ENCODE measurements at places on chromosomes 2 and 18.
A peak's percentile ranks its signal among the peaks of the same experiment; 100 is the strongest.

DNA sequence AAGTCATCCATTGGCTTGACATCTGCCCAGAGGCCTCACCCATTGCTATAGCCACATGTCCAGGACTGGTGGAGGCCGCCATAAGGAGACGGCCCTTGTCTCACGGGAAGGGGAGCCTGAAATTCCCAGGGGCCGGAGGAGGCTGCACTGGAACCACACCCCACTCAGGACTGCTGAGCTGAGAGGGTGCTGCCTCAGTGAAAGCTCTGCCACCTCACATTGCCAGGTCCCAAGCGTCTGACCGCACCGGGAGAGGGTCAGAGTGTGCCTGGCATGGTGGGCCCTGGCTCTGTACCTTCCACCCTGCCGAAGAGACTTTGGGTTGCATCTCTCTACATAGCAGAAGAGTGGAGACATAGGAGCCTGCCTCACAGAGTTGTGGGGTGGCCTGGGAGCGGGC is 134.1 kb upstream of the GLI2 start:
- DNase-seq: no peak

GRCh38 chr2:184743096-184743495 is 144.8 kb downstream of the ZNF804A start:
- DNase-seq: no peak

GRCh38 chr18:57856128-57856527 is 53.0 kb upstream of the ATP8B1 start:
- DNase-seq: no peak

DNA sequence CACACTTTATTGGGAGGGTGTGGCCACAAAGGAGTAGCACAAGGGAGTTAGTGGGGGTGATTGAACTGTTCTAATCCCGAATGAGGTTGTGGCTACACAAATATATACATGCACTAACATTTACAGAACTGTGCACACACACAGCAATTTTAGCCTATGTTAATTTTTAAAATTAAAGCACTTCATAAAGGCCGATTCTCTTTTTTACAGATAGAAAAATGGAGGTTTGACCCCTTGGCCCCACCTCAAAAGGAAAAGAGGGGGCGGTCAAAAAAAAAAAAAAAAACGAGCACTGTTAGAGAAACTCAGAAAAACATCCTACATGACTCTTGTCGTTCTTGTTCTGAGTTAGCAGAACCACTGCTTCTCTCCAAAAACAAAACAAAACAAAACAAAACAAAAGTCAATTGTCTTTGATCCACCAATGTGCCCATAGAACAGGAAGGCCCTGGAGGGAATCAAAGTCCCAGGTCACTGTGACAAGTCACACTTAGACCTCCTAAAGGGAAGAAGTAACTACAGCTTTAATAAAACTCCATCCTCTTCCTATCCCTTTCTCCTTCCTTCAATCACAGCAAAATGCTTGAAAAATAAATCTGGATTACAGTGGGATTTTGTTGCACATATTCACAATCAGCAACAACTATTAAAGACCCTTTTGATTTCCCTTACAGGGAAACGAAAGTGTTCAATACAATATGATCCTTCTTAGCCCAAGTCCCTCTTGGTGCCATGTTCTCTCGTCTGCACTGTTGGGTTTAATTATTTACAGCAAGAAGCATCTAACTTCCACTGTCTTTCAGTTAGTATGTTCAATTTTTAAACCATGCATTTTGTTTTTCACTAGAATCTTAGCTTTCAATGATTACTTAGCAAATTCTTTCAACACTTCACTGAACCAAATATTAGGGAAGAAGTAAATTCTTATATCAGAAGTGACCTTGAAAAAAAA is 16.6 kb downstream of the LRP2 start:
- no peak for DNase-seq

DNA sequence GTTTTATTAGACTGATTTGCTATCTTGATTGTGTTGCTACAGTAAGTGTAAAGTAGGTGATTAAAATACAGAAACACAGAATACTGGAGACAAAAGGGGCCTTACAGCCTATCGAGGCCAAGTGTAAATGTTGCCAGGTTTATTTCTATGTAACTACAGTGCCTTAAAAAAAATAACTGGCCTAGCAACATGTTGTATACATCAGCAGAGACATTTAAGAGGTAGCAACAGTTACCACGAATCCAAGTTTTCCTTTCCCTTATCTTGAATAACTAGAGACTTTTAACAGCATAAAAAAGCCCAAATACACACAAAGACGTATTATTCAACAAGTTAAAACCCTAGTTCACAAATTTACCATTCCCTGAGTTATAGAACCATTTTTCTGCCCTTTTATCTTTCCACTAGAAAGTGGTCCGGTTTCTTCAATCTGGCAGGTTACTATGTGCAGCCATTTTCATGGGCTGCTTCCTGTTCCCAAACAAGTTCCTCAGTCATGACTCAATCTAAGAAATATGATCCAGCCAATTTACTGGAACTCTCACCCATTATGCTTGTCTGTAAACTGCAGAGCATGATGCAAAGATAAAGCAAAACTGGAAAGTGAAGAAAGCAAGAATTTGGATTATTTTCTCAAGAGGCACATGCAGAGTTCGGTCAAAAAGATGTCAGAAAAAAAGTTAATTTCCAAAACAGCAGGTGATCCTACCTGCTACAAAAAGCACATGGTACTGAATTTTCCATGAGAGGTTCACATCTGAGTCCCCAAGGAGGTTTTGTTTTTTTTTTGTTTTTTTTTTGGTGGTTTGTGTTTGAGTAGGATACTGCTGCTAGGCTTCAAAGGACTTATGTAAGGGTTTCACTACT is 22.2 kb downstream of the NFE2L2 start:
- peak; percentile 28 for DNase-seq

- DNase-seq: no peak
Observed at GRCh38 chr2:128820452-128820851, 501.8 kb upstream of the HS6ST1 start.

GRCh38 chr2:208369091-208369490 is 37.5 kb upstream of the PTH2R start:
- no peak for DNase-seq

GRCh38 chr2:157735532-157735931 is 106.9 kb upstream of the ACVR1C start:
- DNase-seq: no peak

GRCh38 chr18:73945130-73945792 is 202.4 kb downstream of the FBXO15 start:
- DNase-seq: no peak

GRCh38 chr2:30310955-30311354 is 79.6 kb downstream of the LBH start:
- no peak for DNase-seq

DNA sequence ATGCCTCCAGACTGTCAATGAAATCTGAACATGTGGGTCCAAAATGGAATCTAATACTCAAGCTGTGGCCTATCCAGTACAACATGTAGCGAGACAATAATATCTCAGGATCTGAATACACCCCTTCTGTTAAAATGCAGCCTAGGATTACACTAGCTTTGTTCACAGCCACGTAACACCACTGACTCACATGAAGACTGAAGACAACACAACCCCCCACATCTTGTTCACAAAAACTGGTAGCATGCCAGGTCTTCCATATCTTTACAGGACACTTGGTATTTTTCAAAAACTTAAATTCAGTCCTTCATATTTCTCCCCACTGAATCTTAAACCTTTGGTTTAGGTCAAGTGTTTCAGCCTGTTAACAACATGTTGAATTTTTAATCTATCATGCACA is 84.2 kb downstream of the SLC8A1 start:
- DNase-seq: no peak

DNA sequence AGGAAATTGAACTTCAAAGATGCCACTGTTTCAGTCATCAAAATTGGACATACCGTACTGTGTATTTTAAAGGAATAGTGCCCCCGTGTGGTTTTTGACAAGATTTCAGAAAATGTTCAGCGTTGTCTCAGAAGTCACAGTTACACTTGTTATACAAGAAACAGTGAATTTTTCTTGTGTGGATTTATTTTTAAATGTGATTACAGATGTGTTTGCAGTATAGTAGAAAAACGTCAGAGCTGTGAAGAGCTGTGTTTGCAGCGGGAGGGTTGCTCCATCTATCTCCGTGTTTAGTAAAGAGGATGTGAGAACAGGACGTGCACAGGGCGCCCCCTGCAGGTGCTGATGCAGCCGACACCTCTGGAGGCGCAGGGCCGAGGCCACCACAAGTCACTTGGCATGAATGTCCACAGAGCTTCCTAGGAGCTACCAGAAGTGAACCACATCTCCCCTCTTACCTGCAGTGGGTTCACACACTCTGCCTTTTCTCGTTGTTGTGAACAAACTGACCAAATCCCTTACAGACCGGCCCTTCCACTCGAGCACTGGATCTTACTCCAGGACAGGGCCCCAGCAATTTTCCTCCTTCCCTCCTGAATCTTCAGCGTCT is 73.1 kb downstream of the CACNB4 start:
- DNase-seq: peak; percentile 80

- no peak for DNase-seq
Observed at GRCh38 chr2:215418064-215418963, 17.6 kb downstream of the FN1 start.

DNA sequence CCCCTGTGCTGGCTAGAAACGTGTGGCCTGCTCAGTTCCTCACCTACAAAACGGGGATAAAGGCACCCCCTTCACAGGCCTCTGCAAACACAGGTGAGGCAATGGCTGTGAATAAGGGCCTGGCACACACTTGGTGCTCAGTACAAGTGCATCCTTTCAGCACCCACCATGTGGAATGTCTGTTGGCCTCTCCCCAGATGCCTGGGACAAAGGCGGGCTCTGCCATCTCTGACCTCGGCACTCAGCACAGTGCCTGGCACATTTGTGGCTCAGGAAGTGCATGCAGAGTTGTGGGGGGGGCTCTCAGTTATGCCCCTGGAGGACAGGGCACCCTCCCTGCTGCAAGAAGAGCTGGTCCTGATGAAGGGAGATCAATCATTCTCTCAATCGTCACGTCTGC is 224.6 kb upstream of the RAB6C start:
- no peak for DNase-seq

All from NCI-H1417 (cell line).